A172 (cell line): ENCODE measurements at places on chromosomes 5 and 9.

- DNase-seq: no peak
These were observed 181.2 kb upstream of the POU5F2 start for GRCh38 chr5:93922551-93922950.

GRCh38 chr5:107446972-107447371, 223.8 kb downstream of the EFNA5 start:
- no peak for DNase-seq

GRCh38 chr5:157295247-157295646, 29.3 kb downstream of the CYFIP2 start:
- DNase-seq: no peak

- no peak for DNase-seq
These were observed 69.0 kb downstream of the MEF2C start for GRCh38 chr5:88813805-88814575.

DNA sequence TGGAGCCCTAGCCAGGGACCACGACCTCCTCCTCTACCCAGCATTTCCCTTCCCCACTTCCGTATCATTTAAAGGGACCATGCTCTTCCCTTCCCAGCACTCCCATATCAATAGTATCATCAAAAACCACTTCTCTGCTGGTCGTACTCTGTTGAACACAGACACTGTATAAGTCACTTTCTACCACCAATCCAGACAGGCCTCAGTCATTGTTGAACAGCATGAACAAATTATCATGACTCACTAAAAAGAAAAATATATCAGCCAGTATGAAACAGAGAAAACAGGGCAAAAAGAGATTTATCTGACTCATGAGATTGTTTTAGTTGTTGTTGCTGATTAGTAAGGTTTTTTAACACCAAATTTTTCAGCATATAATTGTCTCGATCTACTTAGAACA, 89.8 kb downstream of the CDKN2A start:
- DNase-seq: no peak

DNA sequence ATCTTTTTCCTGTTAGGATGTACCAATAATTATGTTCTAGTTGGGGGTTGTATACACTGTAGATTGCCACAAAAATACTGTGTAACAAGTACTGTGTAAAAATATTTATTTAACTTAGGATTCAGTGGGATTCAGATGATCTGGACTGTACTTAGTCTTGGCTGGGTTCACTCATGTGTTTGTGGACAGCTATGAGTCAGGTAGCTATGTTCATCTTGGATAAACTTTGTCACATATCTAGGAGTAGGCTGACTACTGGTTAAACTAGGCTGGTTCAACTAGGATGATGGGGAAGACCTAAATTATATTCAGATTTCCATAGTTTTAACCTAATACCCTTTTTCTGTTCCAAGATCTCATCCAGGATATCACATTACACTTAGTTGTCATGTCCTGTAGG, 32.1 kb upstream of the TNFSF15 start:
- DNase-seq: no peak

DNA sequence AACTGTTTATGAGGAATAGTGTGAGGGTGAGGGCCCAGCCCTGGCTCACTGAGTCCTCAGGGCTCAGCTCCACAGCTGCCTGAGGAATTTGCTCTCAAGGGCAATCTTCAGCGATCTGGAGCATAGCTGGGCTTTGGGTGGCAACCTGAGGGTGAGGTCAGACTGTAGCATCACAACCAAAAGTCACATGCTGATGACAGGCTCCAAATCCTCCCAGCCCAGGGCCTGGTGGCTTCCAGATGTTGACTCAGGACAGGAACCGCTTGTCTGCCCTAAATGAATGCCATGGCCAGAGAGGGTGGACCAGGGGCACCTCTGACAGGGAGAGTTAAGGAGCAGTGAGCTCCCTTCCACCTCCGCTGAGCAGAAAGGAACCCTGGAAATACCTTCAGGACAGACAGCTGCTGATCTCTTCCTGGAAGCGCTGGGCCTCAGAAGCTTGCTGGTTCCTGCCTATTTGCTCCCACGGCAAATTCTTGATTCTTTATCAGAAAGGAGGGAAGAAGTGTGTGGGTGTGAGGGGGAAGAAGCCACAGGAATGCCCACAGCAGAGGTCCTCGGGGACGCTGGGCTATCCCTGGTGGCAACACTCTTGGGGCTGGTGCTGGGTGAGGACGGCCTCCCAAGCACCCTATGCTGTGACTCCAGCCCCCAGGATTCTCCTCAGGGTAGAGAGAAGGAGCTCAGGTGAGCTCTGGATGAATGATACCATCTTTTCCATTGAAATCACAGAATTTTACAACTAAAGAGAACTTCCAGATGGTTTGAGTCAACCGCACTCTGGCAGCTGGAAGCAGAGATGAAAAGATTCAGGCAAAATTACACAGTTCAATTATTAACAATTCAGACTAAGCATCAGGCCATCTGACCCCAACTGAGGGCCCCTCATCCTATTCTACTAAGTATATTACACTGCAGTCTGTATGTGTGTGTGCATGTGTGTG, 13.8 kb upstream of the CTSL start:
- peak; percentile 90 for DNase-seq

GRCh38 chr5:19534751-19535150, 453.2 kb downstream of the CDH18 start:
- no peak for DNase-seq

DNA sequence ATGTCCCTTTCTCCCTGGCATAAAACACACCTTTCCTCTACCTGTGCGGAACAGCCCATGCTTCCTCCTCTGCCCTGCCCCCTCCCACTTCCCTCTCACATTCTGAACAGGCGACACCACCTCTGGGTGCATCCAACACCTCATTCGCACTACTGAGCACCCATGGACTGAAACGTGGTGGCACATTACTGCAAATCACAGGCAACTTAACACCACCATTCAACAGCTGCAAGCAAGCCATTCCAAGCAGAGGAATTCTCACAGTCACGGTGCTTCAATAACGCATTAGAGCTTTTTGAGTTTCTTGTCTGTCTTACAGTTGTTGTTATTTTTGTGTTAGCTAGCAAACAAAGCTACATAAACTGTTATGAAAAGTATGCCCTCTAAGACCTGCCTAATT, 298.2 kb upstream of the TAS2R1 start:
- no peak for DNase-seq

DNA sequence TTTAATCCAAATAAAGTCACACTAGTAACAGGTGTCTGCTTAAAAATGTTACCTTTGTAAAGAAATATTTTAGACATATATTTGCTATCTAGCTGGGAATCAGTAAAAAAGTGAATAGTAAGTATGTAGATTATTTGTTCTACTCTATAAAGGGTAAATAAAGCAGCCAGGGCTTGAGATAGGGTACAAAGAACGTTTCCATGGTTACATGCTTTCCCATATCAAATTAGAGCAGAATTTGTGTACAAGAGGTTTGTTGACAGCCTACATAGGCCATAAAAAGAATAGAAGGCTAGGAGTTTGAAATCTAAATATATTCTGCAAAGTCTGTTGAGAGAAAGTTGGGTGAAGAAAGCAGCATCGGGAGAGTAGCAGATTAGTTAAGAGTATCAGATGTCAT, 160.9 kb upstream of the POU5F2 start:
- DNase-seq: no peak

DNA sequence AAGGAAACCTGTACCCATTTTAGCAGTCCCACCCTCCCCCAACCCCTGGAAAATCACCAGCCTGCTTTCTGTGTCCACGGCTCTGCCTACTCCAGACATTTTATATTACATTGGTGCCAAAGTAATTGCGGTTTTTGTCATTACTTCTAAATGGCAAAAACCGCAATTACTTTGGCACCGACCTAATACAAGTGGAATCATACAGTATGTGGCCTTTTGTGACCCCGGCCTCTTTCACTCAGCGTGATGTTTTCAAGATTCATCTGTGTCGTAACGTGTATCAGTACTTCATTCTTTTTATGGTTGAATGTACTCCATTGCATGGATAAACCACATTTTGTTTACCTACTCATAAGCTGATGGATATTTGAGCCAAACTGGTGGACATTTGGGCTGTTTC, 9.7 kb upstream of the ORM1 start:
- DNase-seq: no peak

- no peak for DNase-seq
These were observed 9.4 kb downstream of the DMAC1 start for GRCh38 chr9:7790022-7790818.

GRCh38 chr5:133032852-133033742, 6.7 kb upstream of the ZCCHC10 start:
- DNase-seq: no peak

GRCh38 chr5:118552146-118552545, 436.2 kb downstream of the DTWD2 start:
- DNase-seq: no peak

DNA sequence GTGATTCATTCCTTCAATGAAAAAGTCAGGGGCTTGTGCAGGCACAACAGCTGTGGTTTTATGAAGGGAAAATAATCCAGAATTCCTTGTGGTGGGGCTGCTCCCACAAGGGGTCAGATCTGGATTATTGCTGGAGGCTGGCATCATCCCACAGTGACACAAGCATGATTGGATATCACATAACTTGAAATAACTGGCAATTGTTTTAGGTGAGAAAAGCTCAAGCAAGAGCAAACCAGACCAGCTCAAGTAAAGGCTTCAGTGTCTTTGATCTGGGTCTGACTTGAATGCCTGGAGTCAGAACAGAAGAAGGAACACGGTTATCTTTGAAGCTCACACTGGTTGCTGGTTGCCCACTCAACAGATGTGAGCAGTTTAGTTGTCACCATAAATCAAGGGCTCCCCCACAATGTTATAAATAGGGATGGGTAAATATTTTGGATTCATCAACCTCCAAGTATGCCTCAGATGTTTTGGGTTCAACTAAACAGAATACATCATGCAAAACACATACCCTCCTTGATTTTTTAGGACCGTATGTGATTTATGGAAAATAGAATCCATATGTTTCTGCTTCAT, 3.1 kb upstream of the ZNF474 start:
- DNase-seq: peak; percentile 9

DNA sequence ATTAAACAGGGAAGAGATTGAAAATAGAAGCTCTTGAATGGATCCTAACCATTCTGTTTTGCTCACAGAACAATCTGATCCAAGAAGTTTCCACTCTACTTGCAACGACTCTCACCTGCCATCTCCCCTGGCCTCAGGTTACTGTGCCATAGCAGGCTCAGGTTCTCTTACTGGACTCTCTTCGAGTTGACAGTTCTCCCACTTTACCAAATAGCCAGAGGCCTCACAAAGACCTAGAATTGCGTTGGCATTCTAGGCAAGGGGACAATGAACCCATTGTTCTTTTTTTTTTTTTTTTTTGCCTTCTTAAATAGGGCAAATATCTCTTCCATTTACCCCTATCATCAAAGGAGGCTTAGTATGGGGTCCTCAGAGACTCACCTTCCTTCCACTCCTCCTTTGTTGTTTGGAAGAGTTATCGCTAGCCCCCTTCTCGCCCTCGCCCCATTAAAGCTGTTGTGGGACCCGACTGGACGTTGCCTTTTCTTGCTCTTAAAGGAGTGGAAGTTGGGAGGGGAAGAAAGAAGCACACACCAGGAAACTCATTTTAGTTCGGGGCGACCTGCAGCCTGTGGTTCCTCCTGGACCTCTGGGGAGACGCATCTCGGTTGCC, 688 bp upstream of the PLPPR1 start:
- no peak for DNase-seq

DNA sequence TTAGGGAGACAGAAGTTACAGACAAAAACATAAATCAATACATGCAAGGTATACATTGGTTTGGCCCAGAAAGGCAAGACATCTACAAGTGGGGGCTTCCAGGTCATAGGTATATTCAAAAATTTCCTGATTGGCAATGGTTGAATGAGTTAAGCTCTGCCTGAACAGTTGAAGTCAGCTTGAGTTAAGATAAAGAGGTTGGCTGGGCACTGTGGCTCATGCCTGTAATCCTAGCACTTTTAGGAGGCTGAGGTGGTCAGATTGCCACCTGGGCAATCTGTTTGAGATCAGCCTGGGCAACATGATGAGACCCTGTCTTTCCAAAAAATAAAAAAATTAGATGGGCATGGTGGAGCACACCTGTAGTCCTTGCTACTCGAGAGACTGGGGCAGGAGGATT, 16.3 kb downstream of the TMC1 start:
- DNase-seq: no peak

DNA sequence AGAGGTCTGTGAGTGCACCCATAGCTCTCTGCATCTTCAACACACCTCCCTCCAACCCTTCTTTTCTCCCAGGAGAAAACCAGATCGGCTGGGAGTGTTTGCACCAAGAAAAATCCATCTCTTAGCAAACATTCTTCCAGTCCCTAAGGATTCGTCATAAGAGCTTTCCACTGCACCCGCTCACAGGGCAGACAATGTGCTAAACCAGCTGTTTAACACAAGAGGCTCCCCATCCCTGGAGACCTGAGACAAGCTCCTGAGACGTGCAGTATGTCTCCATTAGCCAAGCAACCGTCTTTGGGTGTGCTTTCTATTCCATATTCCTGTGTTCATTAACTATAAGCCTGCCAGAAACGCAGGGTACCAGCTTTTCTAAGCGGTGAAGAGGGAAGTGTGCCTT, 93.6 kb upstream of the ZNF462 start:
- no peak for DNase-seq

DNA sequence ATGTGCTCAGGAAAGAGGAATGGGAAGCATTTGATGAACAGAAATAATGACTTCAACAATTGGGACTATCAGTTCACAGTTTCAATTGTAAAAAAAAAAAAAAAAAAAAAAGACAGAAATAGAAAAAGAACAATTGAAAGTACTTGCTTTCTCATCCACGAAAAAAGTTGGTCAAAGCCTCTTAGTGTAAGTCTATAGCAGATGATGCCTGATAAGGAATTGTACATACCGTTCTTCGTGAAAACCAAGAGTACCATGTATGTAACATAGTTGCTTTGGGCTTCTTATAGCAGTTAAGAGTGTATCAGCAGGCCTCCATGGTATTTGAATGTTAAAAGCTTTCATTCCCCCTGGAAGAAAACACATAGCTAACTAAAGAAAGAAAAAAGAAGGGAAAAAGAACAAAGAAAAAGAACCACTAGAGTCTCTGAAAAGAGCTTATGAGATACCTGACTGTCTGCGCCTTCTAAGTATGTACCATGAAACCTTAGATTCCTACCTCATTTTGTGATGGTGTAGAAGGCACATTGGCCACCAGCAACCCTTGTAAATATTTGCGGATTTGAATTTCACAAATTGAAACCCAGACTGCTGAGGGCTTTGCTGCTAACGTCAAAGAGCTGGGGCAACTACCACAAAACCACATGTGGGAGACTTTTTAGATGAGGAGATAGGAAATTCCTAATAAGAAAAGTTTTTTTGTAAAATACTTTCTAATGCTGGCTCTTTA, 75.2 kb downstream of the TMC1 start:
- no peak for DNase-seq
